ENCODE measurements at places on chromosomes 12 and 14. TPM values are rescaled to one million over a fixed set of nuclear protein-coding genes. Genes with fewer than 3 reads are reported as not detected.

GRCh38 chr12:57143454-57143853 is 4.0 kb downstream of the LRP1-AS start:
- DNase-seq = no peak

GRCh38 chr12:113237748-113238147 is 16.5 kb downstream of the TPCN1 start:
- no peak for DNase-seq

GRCh38 chr12:45705404-45705803 is 24.1 kb upstream of the ARID2 start:
- no peak for DNase-seq

GRCh38 chr14:101494826-101495225 is 66.5 kb upstream of the DIO3 start:
- DNase-seq = no peak

GRCh38 chr14:94774344-94775090 is 4.6 kb upstream of the GSC start:
- no peak for DNase-seq

DNA sequence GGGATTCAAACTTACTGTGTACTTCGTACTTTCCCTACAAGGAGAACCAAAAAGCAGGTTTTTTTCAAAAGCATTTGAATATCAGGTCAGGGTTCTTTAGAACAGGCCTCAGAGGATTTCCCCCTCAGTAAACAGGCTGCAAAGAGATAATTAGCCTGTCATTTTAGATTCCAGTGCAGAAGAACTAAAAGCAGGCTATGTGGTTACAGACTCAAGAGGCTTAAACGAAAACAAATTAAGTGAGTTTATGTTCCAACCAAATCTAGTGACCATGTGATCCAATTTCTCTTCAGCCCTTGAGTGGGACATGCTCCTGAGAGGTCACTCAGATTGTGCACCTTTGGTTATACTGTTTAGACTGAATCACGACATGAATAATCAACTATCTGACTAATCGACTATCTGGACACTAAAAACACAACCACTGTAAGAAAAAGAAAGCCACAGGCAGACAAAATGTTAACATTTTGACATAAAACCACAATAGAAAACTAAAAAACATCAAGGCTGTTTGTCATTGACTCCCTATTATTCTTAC is 4.5 kb downstream of the TMED8 start:
- no peak for DNase-seq

GRCh38 chr12:110992909-110993308 is 72.5 kb upstream of the MYL2 start:
- no peak for DNase-seq

- DNase-seq = no peak
Measured at GRCh38 chr12:79370021-79370420, 320.7 kb downstream of the PAWR start.

GRCh38 chr12:84757978-84758377 is 154.6 kb downstream of the SLC6A15 start:
- DNase-seq = no peak

GRCh38 chr12:30508205-30508967 is 187.3 kb downstream of the IPO8 start:
- DNase-seq = no peak

Gene SMCO2
- 0.37 TPM for total RNA-seq

Gene LTB4R2
- total RNA-seq = 16.2 TPM

DNA sequence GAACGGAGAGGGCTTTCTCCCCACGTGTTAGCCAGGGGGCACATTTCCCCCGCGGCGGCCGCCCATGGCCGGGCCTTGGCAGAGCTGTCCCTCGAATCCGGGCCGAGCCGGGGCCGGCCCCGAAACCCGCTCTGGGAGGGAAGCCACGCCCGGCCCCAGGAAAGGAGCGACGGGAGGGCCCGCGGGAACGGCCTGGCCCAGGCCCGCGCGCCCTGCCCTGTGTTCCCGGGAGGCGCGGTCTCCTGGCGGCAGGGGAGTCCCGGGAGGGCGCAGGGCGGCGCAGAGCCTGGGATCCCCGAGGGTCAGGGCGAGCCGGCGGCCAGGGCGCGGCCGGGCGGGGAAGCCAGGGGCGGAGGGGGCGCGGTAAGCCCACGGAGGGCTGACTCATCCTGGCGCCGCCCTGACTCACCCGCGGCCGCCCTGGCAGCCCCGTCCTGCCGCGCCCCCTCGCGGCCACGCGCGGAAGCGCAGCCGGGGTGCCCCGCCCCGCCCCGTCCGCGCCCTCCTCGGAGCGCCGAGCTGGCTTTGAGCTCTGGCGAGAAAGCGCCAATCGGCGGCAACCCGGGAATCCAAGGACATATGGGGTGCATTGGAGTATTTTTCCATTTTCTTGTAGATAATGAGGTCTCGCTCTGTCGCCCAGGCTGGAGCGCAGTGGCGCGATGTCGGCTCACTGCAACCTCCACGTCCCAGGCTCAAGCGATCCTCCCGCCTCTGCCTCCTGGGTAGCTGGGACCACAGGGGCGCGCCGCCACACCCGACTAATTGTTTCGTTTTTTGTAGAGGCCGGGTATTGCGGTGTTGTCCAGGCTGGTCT is 31.8 kb upstream of the PLEKHG6 start:
- DNase-seq = peak; percentile 88

Gene NTN4
- not detected for total RNA-seq

DNA sequence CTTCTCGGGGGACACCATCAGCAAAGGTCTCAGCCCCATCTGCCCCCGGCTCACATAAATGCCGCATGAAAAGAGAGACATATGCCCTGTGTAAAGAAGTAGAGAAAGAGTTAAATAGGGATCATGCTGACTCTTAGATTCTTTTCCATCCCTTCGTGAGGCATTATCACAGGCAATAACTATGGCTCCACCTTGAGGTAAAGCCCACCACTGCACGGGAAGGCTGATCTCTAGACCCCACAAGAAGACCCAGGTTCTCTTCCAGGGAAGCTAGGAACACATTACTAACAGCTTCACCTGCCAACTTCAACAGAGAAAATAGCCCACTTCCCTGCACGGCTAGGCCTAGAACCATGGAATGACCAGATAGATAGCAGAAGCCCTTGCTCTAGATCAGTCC is 14.1 kb upstream of the NOP2 start:
- no peak for DNase-seq

DNA sequence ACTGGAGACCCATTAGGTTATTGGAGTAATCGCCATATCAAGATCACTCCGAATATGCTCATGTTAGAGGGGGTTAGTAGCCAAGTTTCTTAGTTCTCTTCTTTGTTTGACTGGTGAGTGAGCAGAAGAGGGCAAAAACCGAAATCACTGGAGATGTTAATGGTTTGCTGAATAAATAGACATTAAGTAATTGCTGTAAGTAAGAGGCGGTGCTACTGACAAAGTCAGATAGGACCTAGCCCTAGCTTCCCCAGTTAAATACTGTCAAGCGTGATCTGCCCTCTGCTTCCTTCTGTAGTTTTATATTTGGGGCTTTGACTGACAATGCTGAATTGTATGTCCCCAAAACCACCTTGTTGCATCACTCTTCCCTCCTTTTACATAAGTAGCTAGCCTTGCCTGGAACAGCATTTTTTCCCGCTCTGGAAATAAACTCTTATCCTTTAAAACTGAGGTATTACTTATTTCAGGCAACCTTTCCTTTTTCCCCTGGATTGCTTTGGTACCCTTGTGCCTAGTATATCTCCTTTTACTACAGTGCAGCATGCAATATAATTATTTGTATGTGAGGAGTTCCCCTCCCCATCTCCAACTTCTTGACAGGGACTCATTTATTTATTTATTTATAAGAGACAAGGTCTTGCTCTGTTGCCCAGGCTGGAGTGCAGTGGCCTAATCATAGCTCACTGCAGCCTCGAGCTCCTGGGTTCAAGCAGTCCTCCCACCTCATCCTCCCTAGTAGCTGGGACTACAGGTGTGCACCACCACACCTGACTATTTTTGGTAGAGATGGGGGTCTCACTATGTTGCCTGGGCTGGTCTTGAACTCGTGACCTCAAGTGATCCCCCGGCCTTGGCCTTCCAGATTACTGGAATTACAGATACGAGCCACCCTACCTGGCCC is 1.4 kb downstream of the SNRPF start:
- DNase-seq = no peak

- DNase-seq = no peak
Measured at GRCh38 chr12:9636150-9636850, 28.6 kb upstream of the KLRB1 start.

DNA sequence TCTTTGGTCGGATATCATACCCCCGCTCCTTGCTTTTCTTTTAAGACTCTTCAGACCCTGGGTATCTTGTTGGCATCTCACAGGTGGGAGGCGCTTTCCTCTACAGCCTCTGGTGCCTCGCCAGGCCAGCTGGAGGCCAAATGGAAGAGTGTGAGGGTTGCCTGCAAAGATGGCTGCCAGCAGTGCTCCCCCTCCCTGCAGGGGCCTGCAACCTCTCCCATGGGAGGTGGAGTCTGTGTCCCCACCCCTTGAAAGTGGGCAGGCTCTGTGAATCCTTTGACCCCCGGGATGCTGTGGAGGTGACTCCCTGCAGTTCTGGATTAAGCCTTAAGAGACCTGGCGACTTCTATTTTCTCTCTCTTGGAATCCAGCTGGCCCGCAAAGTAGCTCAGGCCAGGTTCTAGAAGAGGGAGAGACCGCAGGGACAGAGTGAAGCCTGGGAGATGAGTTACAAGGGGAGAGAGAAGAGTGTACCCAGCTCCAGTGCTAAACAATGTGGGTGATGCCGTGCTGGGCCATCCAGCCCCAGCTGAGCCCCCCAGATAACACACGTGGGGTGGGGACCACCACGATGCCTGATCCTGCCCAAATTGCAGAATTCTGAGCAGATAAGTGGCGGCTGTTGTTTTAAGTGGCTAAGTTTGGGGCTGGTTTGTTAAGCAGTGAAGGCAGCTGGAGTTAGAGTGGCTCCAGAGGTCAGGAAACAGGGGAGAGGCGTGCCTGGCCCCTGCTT is 37.9 kb upstream of the NCOR2 start:
- no peak for DNase-seq

DNA sequence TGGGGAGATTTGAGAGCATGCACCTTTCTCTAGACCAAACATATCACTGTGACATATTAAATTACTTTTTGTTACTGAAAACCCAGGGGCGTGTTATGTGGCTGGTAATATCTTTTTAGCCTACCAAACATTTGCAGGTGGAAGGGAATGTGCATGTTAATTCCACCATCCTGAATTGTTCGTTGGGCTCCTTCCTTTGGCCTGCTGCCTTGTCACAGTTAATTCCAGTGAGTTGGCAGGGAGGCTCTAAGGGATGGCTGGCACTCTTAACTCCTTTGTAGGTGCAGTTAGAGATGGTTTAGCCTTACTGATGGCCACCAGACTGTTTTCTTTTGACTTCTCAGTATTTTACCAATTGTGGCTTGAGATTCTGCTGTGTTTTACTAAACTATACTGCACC is 64.5 kb downstream of the DIP2B start:
- DNase-seq = no peak

- DNase-seq = no peak
Measured at GRCh38 chr14:84643446-84643845, 886.5 kb upstream of the FLRT2 start.

Gene PPP1R12A
- total RNA-seq = 66.6 TPM

Gene MYH6
- total RNA-seq = not detected

GRCh38 chr12:10301103-10301502 is 6.6 kb upstream of the KLRD1 start:
- DNase-seq = no peak

Gene TAS2R13
- total RNA-seq = 0.23 TPM

Gene DHRS1
- 13.3 TPM for total RNA-seq

DNA sequence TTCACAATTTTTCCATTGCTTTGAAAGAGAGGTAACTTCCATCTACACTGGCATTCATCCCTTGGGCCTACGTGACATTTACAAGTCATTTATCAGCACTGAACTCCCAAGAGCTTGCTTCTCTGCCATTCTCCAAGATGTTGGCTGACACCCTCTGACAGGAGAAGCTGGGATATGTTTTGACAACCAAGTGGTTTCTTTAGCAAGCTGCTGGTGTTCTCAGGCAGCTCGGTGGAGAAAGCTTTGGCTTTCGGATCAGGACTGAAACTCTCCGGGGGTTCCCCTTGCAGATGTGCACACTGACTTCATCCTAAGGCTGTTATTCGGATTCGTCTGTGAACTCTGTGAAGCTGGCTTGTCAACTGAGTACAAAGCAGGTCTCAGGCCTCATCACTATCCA is 15.7 kb downstream of the KCNA5 start:
- no peak for DNase-seq

Gene KRT77
- total RNA-seq = not detected

GRCh38 chr14:96362071-96362964 is 823 bp downstream of the ATG2B start:
- peak; percentile 51 for DNase-seq

- no peak for DNase-seq
Measured at GRCh38 chr12:62739266-62740015, 195.5 kb downstream of the PPM1H start.

- DNase-seq = no peak
Measured at GRCh38 chr12:112919121-112919520, 12.4 kb downstream of the OAS1 start.

Gene CPSF2
- total RNA-seq = 78.4 TPM

Gene POTEM
- total RNA-seq = not detected

DNA sequence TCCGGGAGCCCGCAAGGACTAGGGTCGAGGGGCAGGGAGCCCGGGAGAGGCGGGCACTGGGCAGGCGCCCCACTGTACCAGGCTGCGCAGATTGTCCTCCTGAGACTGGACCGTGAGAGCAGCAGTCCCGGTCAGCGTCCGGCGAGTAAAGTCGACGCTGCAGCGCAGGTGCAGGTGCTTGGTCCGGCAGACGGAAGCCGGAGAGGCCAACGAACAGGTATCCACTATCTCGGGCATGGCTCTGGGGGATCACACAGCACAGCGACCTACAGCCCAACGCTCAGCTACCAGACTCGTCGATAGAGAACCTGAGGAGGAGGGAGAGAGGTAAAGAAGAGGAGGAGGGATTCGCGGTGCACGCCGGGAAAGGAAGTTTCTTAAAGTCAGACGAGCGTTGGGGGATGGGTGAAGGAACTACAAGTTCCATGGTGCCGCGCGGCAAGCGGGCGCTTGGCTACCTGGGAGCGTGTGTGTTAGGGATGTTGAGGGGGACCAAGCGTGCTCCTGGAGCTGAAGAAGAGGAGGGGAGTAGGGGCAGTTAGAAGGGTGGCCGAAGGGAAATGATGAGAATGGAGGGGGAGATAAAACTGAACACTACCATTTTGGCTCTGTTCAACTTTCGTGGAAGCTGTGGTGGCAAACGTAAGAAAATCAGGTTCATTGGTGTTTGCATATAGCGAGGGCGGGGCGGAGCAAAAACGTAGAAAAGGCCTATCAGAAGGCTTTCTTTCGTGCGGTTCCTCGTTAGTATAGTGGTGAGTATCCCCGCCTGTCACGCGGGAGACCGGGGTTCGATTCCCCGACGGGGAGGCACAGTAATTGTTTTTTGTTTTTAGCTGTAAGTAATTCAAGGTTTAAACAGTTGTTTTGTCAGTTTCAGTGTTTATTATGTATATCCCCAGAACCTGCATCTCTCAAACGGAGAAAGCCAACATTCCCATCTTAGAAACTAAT is at the start of gene LTA4H:
TSS of gene LTA4H (minus strand) at position 305 of the 954 bp plus-strand sequence. CDS start at position 237, 68 bp downstream.
- peak; percentile 96 for DNase-seq

DNA sequence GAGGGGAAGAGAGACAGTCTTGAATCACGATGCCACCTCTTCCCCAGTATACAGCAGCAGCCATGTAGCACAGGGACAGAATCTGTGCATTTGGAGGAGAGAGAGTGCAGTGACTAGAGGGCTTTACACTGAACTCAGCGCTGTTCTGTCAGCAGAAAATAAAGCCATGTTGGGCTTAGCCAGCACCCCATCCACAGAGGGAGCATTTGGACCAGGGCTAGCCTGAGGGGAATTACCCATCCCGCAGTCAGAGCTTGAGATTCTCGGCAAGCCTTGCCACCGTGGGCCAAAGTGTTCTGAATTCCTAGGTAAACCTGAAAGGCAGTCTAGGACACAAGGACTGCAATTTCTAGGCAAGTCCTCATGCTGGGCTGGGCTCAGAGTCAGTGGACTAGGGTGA is 120.4 kb upstream of the CNOT2 start:
- no peak for DNase-seq
